ENCODE measurements at places on chromosomes 16 and 17.

GRCh38 chr16:53852678-53853077 lies 148.7 kb downstream of the FTO start:
- DNase-seq = no peak

GRCh38 chr16:69397821-69398521 lies 12.2 kb upstream of the TERF2 start:
- DNase-seq = no peak

DNA sequence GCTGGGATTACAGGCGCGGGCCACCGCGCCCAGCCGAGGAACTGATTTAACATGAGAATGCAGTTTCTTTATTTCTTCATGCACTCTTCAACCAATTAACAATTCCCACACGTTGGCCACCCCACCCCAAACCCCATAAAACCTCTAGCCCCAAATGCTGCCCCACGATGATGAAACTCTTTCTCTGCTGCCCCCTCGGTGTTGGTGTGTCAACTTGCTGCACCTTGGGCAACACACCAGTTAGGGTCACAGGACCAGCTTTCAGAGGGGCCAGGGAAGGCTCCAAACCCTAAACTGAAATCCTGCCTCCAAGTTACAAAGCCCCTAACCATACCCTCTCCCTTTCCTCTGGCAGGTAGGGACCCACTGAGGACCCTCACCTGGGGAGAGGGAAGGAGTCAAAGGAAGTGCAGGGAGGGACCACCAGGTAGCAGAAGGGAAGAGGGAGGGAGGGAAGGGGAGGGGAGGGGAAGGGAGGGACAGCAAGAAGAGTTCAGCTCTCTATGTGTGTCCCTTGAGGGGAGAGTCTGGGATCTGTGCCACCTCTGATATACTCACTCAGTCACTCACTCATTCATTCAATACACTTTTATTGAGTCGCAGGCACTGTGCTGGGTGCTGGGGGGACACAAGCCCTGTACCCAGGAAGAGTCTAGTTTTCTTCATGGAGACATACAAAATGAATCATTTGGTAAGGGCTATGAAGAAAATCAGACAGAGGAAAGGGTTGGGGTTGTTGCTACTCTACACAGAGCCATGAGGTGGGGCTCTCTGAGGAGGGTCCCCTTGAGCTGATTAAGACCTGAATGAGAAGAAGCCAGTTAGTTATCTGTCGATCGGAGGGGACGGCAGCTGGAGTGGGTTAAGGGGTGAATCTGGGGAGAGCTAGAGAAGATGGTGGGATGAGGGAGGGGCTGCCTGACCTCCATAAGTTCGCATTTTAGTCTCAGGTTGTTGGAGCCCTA lies 3.9 kb downstream of the PLXDC1 start:
- no peak for DNase-seq

DNA sequence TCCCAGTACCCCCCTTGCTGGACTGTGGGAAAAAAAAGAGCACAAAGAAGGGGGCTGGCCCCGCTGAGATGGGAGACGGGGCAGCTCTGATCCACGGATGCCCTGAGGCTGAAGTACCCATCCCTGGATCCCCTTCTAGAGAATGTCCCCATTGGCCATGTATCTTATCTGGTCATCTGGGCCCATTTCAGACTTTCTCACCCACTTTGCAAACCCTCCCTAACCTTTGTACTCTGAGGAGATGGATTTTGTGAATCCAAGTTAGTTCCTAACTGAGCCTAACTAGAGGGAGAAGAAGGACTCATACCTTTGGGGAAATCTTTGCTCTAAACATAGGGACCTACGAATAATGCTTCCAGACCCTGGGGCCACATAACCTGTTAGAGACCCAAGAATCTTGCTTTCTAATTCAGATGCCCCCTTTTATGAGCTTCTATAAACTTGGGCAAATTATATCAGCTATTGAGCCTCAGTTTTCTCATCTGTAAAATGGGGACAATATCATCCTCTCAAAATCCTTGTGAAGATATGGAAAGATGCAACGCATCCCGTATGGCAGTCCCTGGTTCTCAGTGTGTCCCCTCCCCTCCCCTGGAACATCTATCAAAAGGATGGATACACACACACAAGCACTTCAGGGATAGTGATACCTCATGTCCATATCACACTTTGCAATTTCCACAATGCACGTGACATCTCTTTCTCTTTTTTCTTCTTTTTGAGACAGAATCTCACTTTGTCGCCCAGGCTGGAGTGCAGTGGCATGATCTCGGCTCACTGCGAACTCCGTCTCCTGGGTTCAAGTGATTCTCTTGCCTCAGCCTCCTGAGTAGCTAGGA lies 16.8 kb upstream of the FZD2 start:
- no peak for DNase-seq

GRCh38 chr17:50221864-50222545 lies 20.6 kb upstream of the COL1A1 start:
- DNase-seq = no peak

DNA sequence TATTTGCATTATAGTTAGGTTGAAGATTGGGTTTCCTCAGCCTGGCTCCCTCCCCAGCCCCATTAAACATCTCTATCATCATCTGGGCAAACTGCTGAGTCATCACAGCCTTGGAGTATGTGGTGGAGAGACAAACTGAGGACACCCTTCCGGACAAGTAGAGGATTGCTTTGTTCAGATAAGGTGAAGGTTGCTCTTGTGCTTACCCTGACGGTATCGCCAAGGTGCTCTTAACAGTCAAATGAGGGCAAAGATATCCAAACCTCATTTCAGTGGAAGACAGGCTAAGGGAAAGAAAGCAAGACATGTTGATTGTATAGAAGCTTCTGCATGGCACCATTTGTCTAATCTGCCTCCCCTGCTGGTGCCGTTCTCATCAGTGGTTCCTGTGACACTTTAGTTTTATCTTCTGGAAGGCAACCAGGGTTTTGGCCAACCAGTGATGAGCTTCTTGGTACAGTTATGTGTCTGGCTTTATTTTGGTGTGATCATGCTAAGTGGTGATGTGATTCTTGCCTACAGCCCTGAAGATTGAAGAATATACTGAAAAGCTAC lies 56.9 kb upstream of the LGALS9 start:
- no peak for DNase-seq

GRCh38 chr16:12166271-12166670 lies 189.7 kb downstream of the SNX29 start:
- no peak for DNase-seq

- DNase-seq = peak; percentile 91
Measured at GRCh38 chr17:2592971-2593820, at the start of gene PAFAH1B1. PAFAH1B1 (plus strand) TSS chr17:2593654; CDS start chr17:2638289, 44,635 bp downstream.
